Nucleus accumbens (tissue), 56 donors: ENCODE measurements at places on chromosomes 5 and 9.

DNA sequence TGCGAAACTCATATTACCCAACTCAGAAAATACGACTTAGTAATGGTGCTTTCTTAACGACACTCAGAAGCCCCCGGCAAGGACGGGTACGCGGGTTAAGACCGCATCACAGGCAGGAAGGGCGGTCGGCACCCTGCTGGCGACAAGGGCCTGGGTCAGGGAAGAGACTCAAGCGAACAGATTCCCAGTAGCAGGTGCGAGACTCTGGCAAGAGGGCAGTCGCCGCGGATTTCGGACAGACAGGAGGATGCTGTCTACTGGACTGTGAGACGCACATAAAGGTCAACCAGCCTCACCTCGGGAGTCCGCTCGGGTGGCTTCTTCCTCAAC lies 398 bp downstream of the RAPGEF6 start:
- DNase-seq = peak; percentile 61

DNA sequence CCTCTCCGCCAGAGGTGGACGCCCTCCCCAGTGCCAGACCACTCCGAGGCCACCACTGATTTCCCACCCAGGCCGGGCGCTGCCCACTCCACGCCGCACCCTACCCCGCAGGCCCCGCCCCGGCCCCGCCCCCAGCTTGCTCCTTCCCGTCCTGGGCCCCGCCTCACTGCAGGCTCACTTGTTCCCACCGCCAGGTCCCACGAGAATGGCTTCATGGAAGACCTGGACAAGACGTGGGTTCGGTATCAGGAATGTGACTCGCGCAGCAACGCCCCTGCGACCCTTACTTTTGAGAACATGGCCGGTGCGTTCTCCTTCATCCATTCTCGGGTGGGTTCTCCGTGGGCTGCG lies 6.5 kb downstream of the LRRC26 start:
- no peak for DNase-seq

- DNase-seq = no peak
Observed at GRCh38 chr9:73683862-73684591, 532.4 kb downstream of the ANXA1 start.

DNA sequence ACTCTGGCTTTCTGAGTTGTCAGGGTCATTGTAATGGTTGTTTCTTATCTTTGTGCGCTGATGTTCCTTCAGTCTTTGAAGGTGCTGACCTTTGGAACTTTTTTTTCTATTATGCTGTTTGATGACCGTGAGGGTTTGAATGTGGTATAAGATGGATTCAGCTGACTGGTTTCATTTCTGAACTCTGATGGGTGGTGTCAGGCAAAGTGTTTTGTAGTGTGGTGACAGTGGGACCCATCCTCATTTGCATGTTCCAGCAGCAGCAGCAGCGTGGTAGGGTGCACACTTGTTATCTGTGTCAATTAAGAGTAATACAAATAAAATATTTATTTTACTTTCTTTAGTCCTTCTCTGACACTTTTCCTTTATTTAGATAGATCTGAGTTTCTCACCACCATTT lies 227.7 kb upstream of the PRR16 start:
- no peak for DNase-seq

GRCh38 chr9:95266649-95267048 lies 50.9 kb downstream of the FANCC start:
- DNase-seq = no peak

DNA sequence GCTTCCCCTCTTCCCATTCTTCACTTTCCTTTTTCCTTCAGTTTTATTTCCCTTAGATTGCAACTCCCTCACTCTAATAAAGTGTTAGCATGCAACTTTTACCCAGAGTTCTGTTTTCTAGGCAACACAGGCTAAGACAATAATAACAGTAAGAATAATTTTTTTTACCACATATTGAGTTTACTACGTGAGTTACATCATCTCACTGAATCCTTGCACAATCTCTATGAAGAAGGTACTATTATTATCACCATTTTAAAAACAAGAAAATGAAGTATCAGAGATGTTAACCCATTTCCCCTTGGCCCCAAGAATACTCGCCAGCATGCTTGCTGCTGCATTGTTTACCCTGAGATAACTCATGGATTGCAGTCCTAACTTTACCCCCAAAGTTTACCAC lies 53.7 kb upstream of the SMIM32 start:
- DNase-seq = no peak

DNA sequence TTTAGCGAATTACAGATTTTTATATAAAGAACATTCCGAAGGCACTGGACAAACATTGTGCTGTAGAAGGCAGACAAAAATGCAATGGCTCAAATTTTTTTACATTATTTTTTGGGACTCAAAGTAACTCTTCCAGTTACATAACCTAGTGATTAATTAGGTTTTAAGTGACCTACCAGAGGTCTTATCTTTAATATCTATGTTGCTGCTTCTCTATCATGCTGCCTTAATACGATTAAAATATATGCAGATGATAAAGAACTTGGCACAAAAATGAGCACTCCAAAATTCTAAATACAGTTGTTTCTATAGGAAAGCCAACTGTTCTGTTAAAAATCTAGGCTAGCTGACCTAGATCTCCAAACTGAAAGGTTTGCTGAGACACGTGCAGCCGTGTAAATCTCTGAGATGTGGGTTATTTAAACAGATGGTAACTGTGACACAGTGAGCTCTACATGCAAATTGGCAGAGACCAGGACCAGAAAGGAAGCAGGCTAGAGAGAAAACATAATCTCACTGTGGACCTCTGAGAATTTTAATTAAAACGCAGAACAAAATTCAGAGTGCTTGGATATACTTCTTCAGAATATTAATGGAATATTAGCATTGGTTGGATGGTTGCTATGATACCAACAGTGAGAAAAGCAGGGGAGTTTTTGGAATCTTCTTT lies 56.2 kb downstream of the CAMK4 start:
- DNase-seq = no peak
